Fibroblast of villous mesenchyme (primary cell): ENCODE measurements at places on chromosomes 6 and 20. TPM values are rescaled to one million over a fixed set of nuclear protein-coding genes. Genes with fewer than 3 reads are reported as not detected.
A peak's percentile ranks its signal among the peaks of the same experiment; 100 is the strongest.

NEU1 gene
- total RNA-seq: 70.8 and 77.6 TPM in 2 replicates

TPMT gene
- 8.4 and 16.4 TPM in 2 replicates for total RNA-seq

TMX4 gene
- total RNA-seq: 32.8 and 36.1 TPM in 2 replicates

TMEM14C gene
- total RNA-seq: 120 and 142 TPM in 2 replicates

PRDM13 gene
- not detected in 2 replicates for total RNA-seq

ZNF831 gene
- total RNA-seq: not detected in 2 replicates

DNA sequence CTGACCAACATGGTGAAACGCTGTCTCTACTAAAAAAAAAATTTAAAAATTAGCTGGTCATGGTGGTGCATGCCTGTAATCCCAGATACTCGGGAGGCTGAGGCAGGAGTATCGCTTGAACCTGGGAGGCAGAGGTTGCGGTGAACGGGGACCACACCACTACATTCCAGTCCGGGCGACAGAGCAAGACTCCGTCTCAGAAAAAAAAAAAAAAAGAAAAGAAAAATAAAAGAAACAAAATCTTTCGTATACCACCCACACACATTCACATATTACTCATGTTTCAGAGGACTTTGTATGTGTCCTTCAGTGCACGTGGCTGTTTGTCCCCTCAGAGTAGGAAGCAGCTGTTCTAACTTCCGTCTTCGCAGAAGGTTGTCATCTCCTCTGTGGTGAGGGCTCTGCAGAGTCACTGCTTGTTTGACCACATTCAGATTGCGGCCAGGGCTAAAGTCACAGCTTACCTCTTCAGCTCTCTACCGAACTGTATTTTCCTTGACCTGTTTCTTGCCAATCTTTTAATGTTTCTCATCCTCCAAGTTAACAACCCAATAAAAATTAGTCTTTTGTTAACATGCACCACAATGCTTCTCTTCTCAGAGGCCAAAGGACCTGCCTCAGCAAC is 36.6 kb upstream of the HIVEP1 start:
- DNase-seq: no peak

DNA sequence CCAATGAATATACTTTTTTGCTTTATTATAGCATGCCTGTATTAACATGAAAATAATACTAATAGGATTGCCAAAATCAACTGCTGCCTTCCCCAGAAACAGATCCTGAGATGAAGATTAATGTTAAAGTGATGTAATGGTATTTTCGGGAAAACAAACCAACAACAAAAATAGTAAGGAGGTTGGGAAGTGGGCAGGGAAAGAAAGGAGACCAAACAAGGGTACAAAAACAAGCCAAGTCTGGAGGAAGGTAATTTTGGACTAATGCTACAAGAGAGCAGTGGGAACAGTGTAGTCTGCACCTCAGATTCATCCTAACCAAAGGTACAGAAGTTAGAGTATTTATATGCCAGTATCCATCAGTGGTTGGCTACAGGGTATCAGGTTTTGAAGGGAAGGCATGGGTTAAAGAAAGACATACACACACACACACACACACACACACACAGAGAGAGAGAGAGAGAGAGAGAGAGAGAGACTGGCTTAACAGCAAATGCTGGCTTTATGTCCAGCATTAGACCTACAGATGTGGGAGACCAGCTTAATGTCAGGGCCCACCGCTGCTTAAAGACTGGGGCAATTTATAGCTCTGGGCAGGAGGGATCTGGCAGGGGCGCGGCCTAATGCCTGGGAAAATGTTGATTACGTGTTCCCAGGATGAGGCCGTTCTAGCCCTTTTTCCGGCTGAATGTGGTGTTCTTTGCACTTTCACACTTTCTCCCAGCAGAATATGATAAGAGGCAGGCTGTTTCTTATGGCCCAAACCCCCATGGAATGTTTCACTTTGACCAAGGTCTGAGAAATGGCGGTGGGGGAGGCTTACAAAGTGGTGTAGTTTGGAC is 3.8 kb upstream of the SLC17A1 start:
- DNase-seq: peak; percentile 25

GRCh38 chr20:35887393-35888064 is 66.8 kb downstream of the SCAND1 start:
- no peak for DNase-seq

DNA sequence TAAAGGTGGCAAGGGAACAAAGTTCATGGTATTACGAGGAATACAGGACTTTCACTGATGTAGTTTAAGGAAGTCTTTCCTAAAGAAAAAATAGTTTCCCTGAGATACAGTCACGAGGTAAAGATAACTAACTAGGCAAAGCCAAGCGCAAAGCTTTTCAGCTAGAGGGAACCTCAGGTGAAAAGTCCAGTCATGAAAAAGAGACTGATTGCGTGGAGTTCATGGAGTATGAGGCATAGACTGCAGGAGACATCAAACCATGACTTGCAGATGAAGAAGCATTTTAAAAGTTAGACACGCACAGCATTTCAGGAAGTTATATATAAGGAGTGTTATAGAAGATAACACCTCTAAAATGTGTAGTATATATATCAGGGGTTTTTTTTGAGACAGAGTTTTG is 205.6 kb upstream of the ZNF184 start:
- DNase-seq: no peak

GRCh38 chr20:52754366-52754765 is 217.8 kb upstream of the TSHZ2 start:
- DNase-seq: peak; percentile 2

DNA sequence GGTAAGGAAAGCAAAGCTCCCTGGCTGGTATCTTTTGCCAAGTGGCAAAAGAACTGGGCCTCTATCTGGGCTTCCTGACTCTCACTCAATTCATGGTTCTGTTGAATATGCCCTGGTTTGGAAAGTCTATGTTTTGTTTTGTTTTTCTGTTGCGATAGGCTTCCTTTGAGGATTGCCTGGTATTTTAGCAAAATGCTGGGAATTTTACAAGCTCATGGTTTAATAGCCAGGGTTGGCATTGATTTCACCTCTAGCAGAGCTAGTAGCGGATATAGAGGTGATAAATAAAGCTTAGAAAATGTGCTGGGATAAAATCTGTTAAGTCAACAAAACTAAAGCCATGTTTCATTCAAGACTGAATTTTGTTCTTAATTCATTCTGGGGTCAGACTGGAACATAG is 109.9 kb downstream of the RNF144B start:
- no peak for DNase-seq

- no peak for DNase-seq
Measured at GRCh38 chr6:73951183-73951582, 255.2 kb downstream of the CD109 start.

- no peak for DNase-seq
Measured at GRCh38 chr6:1946583-1946982, 298.8 kb downstream of the GMDS start.

DNA sequence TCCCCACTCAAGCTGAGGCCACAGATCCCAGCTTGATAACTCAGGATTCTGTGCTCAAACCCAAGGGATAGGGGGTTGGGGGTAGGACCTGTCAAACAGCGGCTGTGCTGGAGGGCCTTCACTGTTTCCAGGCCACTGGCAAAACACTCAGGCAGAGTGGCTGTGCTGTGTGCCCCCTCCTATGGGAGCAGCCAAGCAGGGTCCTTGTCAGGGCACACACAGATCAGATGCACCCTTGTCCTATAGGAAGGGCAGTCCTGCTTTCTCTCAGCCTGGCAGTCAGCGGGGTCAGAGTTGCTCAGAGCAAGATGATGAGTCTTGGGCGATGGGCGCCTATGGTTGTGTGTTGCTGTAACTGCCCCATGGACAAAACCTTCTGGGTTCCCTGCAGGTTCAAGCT is 554.8 kb downstream of the TBC1D32 start:
- no peak for DNase-seq

- DNase-seq: no peak
Measured at GRCh38 chr6:35718911-35719381, 17.9 kb upstream of the ARMC12 start.

DNA sequence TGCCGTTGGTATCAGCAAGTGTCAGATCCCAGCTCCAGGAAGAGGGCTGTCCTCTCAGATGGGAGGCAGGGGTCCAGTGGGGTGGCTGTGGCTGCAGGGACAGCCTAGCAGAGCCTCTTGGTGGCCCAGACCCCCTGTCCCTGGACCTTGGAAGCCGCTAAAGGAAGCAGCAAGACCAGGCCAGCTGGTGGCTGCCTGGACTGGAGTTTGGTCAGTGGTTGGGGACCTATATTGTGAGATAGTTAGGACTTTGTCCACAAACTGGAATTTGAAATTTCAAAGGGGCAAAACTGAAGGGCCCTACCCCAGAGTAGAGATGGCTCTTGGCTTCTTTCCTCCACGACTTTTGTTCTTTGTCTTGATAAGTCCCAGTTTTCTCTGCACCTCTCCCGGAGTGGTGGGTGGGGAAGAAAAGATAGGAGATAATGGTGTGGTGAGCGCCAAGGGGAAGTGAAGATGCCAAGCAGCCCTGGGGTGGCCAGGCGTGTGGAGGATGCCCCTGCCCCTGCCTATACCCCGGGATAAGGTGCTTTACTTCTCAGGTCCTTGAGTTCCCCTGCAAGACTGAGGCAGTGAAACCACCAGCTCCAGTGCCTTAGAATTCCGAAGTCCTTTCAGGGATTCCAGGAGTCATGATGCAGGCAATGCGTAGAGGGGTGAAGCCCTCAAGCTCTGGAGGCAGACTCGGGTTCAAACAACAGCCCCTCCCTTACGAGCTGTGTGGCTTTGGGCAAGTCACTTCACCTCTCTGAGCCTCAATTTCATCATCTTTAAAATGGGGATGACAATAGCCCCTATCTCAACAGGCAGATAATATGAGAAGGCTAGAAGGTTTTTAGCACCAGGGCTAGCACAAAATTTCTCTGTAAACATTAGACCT is 40.2 kb downstream of the HNF4A start:
- DNase-seq: no peak

DNA sequence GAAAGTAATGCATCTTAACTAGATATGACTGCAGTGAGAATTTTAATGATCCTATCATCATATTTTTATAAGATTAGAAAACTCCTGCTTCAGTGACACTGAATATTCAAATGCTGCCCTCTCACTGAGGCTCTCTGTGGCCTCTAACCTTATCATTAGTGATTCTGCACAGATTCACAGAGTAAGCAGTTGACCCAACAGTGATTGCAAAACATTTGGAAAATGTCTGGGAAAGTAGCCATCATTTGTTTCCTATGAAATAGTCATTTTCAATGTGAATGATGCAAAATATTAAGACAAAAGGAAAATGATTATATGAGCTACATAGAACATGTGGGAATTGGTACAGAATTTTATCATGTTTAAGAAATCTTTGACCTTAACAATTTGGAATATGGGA is 210.3 kb downstream of the TBX18 start:
- DNase-seq: peak; percentile 52

DNA sequence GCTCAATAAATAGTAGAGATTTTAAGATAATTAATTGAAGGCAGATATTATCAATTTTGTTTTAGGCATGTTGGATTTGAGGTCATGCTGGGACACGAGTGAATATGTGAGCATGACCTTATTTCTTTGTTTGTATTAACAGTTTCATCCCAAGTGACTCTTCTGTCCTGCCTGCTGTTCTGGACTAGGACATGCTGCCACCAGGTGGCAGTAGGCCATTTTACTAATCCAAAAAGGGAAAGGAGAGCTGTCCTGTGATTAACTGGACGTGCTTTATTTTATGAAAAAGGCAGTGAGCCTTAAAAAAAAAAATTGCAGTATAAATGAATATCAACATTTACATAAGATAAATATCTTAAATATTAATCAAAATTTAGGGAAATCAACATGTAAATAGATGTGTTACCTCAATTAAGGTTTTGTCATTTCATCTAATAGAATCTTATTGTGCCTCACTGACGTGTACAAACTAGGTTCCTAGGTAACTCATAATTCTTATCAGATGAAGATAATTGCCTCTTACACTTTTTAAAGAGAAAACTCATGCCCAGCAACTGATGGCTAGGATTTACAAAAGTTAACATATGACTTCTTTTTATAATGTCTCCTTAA is 49.8 kb downstream of the FRK start:
- peak; percentile 79 for DNase-seq

GRCh38 chr6:6912817-6913744 is 194.7 kb upstream of the RREB1 start:
- no peak for DNase-seq

DNA sequence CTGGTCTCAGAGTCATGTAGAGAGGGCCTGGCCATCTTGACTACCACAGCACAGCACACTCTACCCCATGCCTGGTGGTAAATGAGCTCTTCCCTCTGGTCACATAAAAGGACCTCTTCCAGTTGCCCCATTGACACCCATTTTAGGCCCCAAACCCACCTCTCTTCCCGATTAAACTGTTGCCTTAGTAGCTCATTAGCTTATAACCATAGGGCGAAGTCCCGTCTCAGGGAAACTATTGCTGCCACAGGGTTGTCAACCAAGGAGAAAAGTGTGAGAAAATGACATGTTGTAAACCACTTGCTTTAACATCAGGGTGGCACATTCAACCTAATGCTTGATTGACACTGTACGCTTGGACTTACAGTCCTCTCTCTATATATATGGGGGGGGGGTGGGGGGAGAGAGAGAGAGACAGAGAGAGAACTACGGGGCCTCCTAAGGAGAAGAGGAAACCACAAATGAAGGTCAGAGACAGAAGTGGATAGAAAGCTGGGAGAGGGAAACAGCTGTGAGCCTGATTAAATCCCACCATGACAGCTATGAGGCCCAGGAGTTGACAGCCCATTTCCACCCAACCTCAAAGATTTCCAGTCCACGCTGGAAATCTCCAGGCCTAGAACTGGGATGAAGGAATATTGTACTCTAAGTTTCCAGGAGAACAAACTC is 14.9 kb upstream of the BTN1A1 start:
- DNase-seq: no peak

DNA sequence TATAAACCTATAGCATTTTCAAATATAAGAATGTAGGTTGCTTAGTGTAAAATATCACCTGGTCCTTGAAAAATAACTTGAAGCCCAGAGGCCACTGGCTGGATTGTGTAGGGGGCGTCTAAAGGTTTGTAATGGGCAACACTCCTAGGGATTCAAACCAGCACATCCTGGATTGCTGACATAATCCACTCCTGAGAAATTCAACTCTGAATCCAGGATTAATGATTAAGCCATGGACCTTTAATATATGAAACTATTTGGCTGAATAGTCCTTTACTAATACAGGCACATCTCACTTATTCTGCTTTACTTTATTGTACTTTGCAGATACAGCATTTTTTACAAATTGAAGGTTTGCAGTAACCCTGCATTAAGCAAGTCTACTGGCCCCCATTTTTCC is 160.8 kb downstream of the UBE3D start:
- DNase-seq: no peak
